ENCODE measurements at places on chromosomes 12 and 14.

GRCh38 chr14:69117020-69117767 is 35.7 kb downstream of the DCAF5 start:
- no peak for DNase-seq

DNA sequence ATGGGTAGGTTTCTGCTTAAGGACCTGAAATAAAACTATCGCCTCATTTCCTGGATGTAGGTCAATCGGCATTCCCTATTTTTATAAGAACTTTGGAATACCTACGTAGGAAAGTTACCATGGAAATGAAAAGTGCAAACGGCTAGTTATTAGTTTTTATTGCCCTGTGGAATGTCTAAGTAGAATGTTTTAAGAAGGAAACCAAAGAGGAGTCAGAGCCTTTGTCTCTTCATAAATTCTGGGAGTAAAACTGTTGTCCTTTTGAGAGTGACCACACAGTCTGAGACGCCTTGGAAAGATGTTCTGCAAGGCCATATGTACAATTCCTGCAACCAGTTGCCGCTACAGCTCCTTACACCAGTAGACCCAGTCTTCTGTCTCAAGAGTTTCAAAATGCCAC is 176.0 kb upstream of the SEL1L start:
- DNase-seq: no peak

DNA sequence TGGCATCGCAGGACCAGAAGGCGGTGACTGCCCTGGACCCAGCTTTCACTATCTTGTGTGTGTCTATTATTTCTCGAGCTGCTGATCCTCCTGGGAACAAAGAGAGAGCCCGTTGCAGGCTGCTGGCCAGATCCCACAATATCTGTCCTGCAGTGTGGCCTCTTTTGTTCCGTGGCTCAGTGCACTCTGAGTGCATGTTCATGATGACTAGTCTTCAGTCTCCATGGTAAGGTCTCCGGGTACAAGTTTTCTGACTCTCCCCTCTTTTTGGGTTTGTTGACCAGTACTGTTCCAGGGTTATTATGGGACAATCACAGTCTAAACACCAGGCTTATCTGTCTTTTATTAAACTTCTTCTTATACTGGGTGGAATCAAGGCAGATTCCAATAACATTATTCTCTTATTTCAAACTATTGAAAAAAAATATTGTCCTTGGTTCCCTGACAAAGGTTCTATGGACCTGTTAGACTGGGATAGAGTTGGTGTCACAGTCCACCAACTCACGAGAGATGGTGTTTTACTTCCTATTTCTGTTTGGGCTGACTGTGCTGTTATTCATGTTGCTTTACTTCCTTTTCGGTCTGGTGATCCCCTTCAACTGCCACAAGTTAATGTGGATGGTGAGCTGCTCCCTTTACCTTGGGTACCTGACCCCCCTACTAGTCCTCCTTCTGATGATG is 192.9 kb upstream of the ALG10B start:
- DNase-seq: no peak

DNA sequence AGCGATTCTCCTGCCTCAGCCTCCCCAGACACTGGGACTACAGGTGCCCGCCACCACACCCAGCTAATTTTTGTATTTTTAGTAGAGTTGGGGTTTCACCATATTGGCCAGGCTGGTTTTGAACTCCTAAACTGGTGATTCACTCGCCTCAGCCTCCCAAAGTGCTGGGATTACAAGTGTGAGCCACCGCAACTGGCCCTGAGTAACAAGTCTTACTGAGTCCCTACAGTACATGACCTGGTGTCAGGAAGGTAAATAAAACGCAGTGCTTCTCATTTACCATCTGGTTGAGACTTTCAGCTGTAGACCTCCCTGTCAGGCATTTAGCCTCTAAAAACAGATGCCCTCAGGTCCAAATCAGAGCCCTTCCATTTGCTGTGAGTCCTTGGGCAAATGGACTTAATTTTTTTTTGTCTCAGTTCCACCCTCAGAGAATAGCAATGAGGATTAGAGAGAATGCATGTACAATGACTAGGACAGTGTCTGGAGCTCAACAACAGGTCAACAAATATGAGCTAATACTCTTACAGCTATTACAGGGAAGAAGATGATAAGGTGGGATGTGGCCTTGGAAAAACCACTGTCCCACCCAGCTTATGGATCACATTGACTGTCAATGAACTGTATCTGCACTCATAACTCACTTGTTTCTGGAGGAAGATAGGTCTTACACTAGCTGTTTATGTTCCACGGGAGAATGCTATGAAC is 70.5 kb downstream of the PHLDA1 start:
- no peak for DNase-seq

DNA sequence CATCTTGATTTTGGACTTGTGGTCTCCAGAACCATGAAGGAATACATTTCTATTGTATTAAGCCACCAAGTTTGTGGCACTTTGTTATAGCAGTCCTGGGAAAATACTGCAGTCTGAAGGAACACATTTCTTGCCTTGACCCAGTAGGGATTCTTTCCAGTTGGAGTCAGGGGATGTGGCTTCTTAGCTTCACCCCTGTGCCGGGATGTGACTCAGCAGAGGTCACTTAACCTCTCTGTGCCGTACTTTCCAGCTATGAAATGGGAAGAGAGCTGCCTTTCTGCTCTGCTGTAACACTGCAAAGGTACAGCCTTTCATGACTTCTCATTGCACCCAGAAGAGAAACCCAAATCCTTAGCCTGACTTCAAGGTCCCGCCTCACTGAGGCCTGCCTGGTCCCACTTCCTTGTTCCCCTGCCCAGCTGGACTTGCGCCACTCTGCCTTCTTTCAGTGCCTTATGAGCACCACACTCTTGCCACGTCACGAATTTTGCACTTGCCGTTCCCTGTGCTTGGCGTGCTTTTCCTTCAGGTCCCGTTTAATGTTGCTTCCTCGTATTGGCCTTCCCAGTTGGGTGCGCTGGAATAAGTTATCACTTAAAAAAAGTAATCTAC is 24.2 kb downstream of the CHST11 start:
- DNase-seq: no peak

DNA sequence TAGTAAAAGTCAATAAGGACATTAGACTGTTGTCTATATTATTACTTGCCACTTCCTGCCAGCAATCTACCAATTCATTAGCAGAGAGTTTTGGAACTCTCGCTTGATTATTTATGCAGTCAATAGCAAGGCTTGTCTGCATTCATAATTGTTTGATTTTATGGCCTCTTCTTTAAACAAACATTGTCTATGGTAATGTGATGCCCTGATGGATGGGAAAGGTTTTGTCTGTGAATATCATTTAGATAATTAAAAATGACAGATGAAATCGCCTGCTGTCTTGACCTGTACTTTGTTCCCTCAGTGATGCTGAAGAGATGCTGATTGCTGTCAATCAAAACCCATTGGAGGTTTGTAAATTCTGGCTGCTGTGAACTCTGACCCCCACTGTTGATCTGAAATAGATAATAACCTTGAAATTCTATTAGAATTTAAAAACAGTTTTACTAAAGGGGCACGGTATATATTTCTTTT is 455.3 kb downstream of the NPAS3 start:
- no peak for DNase-seq

DNA sequence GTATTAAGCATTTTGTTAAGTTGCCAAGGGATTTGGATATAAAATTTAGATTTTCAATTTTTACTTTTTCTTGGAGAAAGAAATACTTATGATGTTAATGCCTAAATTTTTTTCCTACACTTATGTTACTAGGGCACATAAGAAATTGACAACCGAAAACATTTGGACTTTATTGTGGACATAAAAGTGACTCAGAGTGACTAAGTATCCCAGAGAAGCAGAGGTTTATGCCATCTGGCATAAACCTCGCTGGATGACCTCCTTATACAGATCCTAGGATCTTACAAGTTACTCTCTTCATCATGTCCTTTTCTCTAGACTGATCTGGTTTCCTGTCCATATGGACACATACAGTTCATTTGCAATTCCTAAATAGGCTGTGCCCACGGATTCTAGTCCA is 89.8 kb downstream of the RERG start:
- DNase-seq: no peak

- DNase-seq: no peak
Observed at GRCh38 chr14:100874411-100875091, 29.0 kb downstream of the RTL1 start.

- DNase-seq: no peak
Observed at GRCh38 chr12:124369055-124369826, 74.3 kb downstream of the RFLNA start.

DNA sequence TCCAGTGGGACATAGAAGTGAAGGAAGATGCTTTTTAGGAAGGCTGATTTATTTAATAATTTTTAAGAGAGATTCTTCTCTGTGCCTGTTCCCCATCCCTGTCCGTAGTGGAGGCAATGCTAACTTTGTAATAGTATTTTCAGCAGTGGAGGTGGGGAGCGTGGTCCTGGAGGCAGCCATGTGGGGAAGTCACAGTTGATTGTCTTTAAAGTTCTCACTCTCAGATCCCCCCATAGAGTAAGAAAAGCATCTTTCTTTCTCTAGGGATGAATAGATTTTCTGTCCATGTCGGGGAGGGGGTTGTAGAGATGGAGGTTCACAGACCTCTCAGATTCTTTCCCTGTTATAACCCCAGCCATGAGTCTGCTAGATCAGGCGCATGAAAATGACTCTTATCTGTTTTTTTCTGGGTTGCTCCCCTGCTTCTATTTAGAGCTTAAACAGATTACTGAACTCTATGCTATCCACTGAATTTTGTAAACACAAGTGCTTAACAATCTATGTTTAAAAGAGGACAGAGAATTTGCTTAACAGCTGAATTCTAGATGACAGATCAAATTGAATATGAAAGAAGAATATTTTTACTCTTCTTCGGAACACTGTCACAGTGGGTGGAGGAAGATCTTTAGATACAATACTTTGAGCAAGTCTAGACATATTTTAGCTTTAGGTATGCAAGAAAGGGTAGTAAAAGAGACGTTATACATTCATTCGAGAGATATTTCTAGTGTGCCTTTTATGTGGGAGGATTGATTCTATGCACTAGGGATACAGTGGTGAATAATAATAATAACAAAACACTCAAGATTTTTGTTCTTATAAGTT is 25.3 kb downstream of the TMEM117 start:
- no peak for DNase-seq

DNA sequence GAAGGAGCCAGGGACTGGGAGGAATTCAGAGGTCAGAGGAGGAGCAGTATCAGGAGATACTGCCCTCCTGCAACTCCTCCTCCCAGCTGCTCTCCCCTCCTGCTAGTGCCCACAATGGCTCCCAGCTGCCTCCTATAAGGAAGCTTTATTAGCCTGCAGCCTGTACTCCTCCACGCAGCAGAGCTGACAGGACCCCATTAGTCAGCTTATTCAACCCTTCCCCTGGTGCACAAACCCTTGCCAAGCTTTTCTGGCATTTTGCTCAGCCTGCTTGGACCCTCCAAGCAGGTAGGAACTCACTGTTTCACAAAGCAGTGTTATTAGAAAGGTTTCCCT is 6.9 kb upstream of the AQP2 start:
- no peak for DNase-seq

- DNase-seq: no peak
Observed at GRCh38 chr12:40168001-40168400, 56.8 kb upstream of the LRRK2 start.

DNA sequence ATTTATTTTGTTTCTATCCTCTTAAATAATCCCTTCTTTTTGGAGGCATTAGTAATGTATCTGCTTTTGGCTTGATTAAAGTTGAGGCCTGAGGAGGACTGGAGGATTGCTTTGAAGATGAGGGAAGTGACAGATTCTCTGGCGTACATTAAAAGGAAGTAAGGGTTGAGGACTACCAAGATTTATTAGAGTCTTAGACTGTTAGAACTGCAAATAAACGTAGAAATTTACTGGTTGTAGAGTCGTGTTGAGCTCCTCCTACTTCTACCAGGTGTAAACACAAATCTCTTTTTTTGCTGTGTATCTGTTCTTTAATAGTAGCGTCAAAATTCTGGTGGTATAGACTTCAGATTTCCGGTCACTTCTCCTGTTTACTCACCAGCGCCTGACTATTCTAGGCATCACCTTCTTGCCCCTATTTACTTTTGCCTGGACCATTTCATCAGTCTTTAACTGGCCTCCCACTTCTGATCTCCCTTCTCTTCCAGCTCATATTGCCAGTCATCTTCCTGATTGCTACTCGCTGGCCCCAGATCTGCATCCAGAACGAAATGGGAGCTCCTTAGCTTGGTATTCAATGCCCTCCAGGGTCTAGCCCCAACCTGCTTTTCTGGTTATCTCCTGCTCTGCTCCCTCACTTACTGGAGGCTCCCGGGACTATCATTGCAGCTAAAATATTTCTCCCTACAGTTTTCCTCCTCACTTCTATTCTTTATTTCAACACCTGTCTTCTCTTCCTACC is 8.4 kb upstream of the EID3 start:
- no peak for DNase-seq

DNA sequence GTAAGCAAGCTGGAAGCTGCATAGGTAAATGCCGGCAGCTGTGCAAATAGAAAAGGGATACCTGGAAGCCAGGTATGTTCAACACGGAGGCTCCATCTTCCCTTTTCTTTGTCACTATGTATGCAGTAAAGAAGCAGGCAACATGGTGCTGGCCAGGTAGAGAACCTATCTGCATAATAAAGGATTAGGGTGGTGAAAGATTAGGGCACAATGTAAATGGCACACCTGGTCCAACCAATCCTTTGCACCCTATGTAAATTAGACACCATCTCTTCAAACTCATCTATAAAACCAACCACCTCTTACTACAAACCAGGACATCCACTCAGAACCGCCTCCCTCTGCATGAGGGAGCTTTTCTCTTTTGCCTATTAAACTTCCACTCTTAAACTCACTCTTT is 32.3 kb downstream of the RPS29 start:
- DNase-seq: no peak

DNA sequence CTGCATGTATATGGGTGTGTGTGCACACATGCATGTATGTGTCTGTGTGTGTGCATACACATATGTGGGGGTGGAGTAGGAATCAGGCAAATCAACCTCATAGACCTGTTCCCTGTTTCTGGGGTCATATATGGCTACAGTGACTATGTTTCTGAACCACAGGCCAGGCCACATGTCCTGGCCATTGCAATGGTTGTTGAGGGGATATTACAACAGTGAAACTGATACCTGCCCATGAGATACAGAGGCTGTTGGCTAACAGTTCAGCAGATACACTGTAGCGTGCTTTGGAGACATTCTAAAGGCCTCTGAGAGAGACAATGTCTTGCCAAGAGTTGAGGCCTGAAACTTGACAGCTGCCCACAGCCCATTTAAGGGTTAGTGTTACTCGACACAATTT is 47.3 kb upstream of the FOS start:
- no peak for DNase-seq

DNA sequence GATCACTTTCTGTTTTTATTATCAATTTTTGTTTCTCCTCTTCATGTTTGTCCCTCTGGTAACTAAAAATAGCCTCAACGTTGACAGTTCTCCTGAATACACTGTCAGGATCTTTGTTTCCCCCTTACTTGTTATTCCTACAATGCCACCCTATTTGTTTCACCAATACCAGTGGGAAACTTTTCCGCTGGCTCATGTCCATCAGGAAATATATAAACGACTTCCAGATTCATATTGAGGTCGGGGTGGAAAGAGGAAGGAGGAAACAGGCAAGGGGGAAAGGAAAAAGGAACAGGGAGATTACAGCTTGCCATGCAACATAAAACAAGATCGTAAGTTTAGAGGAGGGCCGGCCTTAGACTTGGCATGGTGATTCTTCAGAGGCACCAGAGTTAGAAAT is 61.7 kb downstream of the BTBD7 start:
- DNase-seq: no peak

GRCh38 chr14:105095236-105095805 is 30.1 kb upstream of the GPR132 start:
- DNase-seq: no peak

Measured in D341Med (cell line).